ENCODE measurements at places on chromosomes 4 and X.

DNA sequence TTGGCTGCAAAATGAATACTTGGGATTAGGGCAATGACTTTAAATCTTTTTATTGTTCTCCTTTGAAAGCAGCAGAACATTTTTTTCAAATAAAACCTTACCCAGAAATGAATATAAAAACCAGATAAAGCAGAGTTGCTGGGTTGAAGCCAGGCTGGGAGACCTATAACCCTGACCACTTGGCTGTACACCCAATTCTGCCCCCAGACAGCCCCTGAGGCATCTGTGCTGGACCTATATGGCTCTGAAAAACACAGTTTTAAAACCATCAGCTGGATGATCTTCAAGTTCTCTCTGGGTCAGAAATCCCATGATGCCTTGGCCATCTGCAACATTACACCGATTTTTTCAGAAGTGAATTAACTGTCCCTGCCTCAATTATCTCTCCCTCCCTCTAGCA, 23.7 kb upstream of the GLRA2 start:
- DNase-seq, result no peak

- DNase-seq, result no peak
Measured at GRCh38 chr4:30939069-30939468, 218.9 kb downstream of the PCDH7 start.

- no peak for DNase-seq
Measured at GRCh38 chrX:38837389-38837788, 36.1 kb downstream of the MID1IP1 start.

GRCh38 chrX:31603411-31604120, 531.7 kb upstream of the FTHL17 start:
- no peak for DNase-seq

DNA sequence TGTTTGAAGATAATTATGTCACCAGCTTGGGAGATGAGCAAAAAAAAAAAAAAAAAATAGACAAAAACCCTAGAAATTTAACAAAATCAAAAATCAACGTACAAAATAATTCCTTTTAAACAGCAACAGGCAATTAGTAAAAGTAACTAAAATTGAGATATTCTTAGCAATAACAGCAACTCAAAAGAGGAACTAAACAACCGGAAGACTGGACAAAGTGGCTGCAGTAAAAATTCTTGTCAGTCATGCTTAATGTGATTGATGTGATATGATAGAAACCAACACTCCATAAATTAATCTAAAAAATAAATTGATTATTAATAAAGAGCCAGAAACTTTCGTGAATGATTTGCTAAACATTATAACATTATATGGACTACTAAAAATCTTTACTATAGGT, 1534.6 kb upstream of the AGA start:
- no peak for DNase-seq

DNA sequence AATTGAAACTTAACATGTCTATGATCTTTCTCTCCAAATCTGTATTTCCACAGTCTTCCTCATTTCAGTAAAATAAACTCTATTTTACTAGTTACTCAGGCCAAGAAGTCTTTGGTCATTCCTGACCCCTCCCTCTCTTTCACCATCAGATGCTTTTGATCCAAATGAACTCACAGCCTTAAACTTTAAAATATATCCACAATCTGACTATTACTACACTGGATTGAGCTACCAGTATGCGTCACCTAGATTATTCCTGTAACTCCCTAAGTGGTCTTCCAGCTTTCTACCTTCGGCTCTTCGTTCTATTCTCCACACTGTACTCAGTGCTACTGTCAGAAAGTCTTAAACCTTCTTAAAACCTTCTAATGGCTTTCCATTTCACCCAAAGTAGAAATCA, 195.1 kb downstream of the FBXW7 start:
- no peak for DNase-seq

DNA sequence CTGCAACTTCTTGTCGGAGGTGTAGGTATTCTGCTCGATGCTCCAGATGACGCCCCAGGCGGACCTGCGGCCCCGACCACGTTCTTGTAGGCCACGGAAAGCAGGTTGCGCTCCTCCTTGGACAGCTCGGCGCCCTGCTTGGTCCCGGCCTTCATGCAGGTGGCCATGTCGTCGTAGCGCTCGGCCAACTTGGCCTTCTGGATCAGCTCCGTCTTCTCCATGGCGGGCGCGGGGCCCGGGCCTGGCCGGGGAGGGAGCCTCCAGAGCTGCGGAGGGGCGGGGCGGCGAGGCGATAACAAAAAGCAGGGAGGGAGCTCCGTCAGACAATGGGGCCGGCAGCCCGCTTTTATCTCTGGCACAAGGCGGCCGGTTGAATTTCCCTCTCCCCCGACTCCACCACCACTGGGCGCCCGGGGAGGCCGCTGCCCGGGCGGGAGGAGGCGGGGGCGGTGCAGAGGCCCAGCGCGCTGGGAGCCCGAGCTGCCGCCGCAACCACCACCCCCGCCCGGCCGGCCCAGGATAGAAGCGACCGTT, 28.3 kb upstream of the DRP2 start:
- DNase-seq, result no peak

DNA sequence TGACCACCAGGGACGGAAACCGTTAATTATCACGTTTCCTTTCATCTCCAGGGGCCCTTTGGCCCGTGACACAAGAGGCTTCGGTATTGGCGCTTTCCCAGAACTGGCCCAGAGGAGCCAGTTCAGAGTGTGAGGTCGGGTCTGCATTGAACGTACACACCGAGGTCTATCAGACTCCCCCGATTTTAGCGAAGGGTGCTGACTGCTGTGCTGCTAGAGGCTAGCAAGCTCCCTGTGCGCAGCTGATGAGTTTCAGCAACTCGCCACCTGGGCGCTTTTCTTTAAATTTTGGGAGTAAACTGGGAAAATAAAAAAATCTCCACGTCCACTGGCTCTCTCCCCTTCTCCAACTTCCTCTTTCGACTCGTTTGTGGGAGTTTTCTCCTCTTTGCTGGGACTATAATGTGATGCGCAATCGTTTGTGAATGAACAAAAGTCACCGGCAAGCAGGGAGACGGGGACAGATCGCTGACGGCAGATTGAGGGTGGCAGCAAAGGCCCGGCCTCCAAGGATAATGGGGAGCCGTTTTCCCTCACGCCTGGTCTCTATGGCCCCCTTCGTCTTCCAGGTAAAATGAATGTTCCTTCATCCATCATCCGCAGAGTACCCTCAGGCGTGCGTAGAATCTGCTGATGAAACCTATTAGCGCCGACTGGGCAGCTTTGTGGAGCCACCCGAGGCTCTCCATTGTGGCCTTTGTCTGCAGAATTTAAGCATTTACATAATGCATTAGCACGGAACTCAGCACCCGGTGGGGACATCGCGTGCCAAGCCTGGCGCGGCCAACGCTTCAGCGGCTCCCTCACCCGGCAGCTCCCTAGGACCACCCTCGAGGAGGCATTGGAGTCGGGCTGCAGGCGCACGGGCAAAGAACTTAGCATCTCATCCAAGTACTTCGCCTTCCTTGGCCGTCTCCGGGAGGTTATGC, 1.6 kb upstream of the LRAT start:
- DNase-seq, result no peak

DNA sequence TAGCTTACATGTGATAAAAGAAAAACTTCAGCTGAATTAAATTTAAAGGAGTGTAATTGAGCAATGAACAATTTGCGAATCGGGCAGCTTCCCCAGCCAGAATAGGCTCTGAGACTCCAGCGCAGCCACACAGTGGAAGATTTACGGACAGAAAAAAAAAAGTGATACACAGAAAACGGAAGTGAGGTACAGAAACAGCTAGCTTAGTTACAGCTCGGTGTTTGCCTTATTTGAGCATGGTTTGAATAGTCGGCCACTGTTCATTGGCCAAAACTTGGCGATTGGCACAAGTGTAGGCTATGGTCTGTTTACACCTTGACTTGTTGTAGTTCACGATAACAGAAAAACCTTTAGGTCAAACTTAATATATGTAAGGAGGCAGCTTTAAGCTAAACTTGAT, 16.7 kb upstream of the SUPT20HL1 start:
- no peak for DNase-seq

- no peak for DNase-seq
Measured at GRCh38 chr4:88836216-88836615, 138.6 kb upstream of the NAP1L5 start.

- DNase-seq, result no peak
Measured at GRCh38 chr4:64715741-64716140, 306.5 kb upstream of the TECRL start.

DNA sequence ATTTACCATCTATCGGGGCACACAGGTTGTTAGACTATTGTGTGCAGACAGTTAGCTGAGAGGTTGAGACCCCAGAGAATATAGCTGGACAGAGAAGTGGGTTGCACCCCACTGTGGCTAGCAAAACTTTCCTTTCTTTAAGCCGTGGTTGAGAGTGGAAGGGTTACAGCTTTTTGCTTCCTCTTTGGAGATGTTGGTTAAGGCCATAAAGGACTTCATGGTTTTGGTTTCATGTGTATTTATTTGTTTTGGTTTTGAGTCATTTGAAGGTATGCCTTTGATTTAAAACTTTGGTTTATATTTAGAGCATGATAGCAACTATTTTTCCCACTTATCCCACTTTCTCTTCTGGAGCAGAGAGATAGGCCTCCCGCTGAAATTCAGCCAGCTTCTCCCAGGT, 274.3 kb upstream of the IL1RAPL1 start:
- DNase-seq, result no peak

DNA sequence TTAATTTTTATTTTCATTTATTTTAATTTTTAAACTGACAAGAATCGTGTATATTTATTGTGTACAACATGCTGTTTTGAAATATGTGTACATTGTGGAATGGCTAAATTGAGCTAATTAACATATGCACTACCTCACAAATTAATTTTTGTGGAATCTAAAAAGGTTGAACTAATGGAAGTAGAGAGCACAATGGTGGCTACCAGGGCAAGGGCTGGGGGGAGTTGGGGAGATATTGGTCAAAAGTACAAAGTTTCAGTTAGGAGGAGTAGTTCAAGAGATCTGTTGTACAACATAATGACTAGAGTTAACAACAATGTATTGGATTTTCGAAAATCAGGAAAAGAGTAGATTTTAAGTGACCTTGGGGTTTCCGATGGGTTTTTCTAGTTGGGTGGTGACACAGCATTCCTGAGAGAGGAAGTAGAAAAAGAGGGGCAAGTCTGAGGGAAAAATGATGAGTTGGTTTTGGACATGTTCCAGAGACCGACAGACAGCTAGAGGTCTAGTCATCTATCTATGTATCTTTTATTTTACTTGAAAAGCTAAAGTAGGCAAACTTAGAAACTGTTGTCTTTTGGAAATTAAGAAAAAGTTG, 23.2 kb downstream of the APOO start:
- no peak for DNase-seq

DNA sequence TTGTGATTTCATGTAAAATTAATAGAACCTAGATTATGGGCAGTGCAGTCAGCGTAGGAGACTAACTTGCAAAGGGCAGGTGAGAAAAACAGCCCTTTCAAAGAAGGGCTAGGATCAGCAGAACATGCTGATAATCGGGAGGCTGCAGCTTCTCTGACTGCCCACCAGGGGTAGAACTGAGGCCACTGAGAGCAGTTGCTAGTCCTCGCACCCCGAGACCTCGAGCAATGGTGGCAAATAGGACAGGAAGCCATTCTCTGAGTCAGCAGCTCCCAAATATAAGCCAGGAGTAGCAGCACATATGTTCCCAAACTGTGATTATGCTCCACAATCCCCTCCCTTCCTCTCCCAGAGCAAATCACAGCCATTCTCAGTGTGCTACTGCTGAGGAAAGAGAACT, 186.5 kb downstream of the MSL3 start:
- DNase-seq, result no peak

- no peak for DNase-seq
Measured at GRCh38 chrX:105211066-105211575, 9.4 kb downstream of the TEX13A start.

DNA sequence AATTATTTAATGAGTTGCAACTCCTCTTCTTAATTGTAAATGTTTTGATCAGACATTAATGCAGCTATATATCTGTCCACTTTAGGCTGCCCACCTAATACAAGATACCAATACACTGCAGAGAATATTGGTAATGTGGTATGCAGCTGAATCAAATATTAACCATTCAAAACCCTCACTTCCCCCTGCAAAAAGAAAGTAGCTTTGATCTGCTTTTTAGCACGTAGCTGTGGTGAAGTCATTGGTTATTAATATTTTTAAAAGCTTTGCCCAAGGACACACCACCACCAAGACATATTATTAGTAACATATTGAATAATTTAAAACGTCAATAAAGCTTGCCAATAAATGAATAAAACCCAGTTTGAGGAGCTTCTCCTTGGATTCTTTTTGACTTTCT, 28.6 kb upstream of the CYP2U1 start:
- no peak for DNase-seq

GRCh38 chr4:137370679-137371078, 161.6 kb downstream of the PCDH18 start:
- no peak for DNase-seq

GRCh38 chr4:180057891-180058671, 2185.1 kb upstream of the TENM3 start:
- peak; percentile 54 for DNase-seq

DNA sequence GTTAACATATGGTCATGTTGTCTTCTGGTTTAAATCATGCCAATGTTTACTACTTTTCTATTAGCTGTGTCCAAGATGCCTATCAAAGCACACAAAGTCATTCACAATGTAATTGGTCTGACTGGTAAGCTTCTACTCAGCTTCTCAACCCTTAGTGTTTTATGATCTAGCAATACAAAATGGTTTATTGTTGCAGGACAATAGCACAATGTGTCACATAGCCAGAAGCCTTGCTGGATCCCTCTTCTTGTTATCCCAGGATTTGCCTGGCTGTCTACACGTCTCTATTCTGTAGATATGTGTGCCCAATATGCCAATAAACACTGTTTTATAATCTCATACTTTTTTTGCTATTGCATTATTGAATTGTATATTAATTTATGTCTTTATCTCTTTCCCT, 1111.0 kb upstream of the AGA start:
- no peak for DNase-seq

- DNase-seq, result no peak
Measured at GRCh38 chrX:53950130-53950733, 94.0 kb downstream of the PHF8 start.

GRCh38 chrX:133307094-133307493, 88.9 kb upstream of the TFDP3 start:
- no peak for DNase-seq

- peak; percentile 37 for DNase-seq
Measured at GRCh38 chr4:3337811-3338210, 45.0 kb downstream of the RGS12 start.

DNA sequence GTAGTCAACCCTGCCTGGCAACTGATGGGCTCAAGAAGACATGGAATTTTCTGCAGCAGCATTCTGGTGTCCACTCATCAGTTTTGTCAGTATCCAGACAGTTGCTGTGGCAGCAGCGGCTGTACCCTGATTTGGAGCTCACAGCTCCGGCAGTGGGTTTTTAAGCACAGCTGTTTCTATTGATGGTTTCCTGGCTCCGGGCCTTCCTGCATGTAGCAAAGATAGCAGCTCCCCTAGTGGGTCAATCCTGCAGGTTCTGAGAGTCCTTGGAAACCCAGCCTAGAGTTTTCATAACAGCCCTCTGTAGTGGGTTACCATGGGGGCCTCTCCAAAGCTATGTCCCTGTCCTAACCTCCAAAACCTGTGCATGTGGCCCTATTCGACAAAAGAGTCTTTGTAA, 84.0 kb upstream of the ATP6AP2 start:
- DNase-seq, result no peak

Data from activated CD8-positive, alpha-beta memory T cell treated with anti-CD3 and anti-CD28 coated beads for 24 hours (primary cell).